ENCODE measurements at places on chromosomes 7 and 10.

DNA sequence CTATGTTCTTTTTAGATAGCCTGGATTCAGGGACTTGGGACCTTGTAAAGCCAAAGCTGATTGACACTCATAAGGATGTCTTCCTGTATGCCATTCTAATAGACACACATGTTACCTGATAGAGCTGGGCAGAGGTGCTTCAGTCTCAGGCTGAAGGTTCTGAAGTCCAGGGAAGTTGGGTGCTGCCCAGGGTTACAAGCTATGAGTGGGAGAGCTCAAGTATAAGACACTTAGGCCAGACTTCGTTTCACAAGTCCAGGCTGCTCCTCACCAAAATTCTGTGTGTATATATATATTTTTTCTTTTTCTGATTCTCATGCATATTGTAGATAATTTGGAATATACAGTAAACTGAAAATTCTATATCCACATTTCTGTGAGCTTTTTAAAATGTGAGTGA, 144.2 kb downstream of the HDAC9 start:
- DNase-seq = no peak

GRCh38 chr7:66198956-66199355, 6.2 kb upstream of the TPST1 start:
- DNase-seq = no peak

DNA sequence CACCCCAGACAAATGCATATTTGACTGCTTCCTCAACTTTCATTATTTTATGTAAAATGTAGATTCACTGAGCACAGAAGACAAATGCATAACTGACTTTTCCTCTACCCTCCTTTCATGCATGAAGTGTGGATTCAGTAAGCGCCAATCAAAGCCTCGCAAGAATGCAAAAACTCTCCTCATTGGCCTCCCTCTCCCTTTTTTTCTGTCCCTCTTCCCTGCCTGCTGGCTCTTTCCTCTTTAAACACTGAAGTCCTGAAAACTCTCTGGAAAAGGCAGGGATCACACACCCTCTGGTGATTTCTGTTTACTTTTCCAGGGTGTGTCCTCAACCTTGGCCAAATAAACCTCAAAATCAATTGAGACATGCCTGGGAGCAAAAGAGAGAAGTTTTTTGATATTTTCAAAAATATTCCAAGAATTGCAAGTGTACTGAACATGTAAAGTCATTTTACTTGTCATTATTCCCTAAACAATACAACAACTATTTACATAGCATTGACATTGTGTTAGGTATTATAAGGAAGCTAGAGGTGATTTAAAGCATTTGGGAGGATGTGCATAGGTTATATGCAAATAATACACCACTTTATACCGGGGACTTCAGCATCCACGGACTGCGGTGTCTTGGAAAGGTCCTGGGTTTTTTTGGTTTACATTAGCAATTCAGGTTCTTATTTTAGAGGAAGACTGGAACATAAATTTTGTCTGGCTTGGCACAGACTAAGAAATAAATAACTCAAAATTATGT, 71.4 kb downstream of the SEC61G start:
- no peak for DNase-seq

- DNase-seq = no peak
These were observed 31.1 kb downstream of the LMTK2 start for GRCh38 chr7:98137826-98138151.

DNA sequence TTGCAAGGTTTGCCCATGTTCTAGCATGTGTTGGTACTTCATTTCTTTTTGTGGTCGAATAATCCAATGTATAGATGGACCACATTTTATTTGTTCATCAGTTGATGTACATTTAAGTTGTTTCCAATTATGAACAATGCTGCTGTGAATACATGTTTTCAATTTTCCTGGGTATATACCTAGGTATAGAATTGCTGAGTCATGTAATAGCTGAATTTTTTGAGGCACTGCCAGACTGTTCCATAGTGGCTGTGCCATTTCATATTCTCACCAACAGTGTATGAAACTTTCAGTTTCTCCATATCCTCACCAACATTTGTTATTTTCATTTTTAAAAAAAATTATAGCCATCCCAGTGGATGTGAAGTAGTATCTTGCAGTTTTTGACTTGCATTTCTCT, 90.5 kb downstream of the EZH2 start:
- DNase-seq = no peak

DNA sequence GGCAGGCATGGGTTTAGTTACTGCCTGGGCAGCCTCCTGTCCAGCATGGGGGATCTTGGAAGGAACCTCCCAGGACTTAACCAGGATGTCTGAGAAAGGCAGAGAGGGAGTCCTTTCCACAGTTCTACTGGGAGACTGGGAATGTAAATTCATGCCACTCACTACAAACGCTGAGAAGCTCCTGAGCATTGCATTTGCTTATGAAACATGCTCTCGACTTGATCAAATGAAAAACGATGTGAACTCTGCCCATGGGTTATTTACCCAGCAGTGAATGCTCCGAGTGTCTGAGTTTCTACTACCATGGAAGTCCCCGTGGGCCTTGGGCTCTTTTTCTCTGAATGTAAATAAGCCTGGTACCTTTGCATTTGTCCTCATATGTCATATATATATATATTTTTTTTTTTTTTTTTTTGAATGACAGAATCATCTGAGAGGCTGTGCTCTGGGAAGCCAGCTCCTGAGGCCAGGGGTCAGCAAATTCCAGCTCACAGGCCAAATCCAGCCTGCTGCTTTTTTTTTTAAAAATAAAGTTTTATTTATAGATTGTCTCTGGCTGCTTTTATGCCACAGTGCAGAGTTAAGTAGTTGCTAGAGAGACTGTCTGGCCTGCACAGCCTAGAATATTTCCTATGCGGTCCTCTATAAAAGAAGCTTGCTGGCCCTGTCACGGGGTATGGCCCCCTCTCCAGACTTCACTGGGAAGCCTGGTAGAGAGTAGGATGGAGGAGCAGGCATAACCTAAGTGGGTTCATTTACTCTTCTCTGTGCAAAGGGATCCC, 21.4 kb upstream of the RAPGEF5 start:
- no peak for DNase-seq

- no peak for DNase-seq
These were observed 4.4 kb downstream of the FAM3C start for GRCh38 chr7:121391686-121392085.

- DNase-seq = no peak
These were observed 128.0 kb upstream of the MBL2 start for GRCh38 chr10:52900593-52900992.

DNA sequence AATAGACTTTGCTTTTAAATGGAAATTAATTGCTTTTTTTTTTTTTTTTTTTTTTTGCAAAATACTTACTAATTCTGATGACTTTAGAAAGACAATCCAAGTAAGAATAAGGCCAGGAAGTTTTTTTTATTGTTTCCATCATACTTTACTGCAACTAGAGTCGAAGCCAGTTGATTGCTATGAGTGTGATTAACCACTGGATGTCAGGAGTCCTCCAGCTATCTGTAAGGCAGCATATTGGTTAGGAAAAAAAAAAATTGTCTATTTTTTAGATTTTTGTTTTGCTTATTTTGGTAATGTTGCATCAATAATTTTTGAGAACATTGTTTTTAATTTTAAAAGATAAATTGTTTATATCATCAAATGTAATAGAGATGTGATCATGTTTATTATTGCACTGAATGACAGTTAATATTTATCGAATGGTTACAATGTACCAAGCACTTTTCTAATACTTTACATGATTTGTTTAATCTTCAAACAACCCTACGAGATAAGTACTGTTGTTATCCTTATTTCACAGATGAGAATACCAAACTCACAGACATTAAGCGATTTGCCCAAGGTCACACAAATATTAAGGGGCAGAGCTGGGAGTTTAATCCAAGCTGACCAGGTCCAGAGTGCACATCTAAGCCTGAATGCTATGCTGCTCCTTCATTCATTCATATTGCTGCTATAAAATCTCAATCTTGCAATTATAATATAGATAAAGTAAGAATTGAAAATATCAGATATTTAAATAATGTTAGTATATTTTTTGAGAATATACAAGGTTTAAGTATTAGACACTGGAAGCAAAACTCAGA, 19.9 kb upstream of the LMOD2 start:
- no peak for DNase-seq

GRCh38 chr10:132180736-132181135, 6.0 kb upstream of the DPYSL4 start:
- no peak for DNase-seq

DNA sequence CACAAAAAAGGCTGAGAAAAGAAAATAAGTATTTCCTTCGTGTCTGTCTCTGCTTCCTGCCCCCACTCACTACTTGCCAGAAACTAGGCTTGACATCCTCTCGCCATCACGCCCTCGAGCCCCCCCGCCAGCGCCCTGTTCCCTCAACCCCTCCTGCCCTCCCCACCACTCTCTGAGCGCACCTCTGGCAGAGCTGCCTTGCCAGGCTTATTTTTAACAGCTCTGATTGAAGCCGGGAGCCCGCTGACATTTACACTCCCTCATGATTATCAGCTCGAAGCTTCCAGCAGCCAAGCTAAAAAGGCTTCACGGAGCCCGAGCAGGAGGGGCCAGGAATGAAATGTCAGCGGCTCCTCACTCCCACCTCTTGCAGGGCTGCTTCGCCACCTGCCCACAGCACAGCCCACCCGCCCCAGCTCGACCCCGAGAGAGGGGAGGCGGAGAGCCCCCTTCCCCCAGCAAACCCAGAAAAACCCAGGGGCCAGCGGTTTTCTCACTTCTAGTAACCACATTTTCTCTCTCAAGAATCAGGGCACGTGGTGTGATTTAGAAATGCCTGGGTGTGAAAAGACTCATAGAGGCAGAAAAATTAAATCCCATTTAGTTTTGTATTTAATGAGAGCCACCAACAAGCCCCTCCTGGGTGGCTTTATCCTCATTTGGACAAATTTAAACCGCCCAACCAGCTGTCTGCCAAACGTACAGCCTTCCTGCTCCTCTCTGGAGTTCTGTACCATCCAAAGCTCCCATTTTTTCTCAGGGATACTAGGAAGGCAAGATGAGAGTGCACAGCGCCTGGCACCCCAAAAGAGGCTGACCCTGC, 89.3 kb downstream of the SLIT1 start:
- peak; percentile 6 for DNase-seq

DNA sequence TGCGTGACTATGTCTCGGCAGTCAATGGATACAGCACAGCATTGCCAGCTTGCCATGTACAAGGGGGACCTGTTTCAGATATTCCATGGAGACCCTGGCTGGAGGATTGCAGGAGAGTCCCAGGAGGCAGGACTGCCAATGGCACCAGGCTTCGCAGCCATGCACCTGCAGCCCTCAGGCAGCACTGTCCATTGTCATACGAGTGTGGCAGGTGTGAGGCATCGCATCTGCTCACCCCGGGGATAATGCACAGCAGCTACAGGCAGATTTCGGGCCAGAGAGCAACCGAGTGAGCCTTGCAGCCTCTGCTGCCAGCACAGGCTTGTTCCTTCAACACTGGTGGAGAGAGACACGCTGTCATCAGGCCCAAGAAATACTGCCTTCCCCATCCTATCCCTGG, 415.1 kb downstream of the PAXIP1 start:
- no peak for DNase-seq

DNA sequence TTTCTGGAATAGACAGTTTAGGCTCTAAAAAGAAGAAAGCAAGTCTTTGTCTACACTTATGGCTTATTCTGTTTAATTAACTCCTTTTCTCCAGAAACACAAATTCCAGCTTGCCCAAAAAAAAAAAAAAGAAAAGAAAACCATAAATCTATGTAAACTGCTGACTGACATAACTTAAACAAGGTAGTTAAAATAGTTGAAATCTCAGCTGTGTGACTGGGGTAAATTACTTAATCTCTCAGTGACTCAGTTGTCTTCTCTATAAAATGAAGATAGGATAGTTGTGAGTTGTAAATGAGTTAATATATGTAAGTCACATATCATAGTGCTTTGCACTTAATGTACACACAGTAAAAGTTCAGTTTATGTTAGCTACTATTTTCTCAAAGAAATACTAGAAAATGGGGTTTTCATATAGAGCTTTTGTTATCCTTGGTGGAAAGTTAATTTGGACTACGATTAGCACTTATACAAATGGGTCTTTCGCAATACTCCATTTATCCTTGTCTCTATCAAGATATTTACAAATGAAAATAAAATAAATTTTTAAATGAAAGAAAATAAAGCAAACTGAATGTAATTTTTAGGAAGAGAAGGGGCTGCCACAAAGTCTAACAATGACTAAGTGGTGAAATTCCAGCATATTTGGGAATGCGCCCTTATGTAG, 200.9 kb downstream of the MBL2 start:
- DNase-seq = no peak

DNA sequence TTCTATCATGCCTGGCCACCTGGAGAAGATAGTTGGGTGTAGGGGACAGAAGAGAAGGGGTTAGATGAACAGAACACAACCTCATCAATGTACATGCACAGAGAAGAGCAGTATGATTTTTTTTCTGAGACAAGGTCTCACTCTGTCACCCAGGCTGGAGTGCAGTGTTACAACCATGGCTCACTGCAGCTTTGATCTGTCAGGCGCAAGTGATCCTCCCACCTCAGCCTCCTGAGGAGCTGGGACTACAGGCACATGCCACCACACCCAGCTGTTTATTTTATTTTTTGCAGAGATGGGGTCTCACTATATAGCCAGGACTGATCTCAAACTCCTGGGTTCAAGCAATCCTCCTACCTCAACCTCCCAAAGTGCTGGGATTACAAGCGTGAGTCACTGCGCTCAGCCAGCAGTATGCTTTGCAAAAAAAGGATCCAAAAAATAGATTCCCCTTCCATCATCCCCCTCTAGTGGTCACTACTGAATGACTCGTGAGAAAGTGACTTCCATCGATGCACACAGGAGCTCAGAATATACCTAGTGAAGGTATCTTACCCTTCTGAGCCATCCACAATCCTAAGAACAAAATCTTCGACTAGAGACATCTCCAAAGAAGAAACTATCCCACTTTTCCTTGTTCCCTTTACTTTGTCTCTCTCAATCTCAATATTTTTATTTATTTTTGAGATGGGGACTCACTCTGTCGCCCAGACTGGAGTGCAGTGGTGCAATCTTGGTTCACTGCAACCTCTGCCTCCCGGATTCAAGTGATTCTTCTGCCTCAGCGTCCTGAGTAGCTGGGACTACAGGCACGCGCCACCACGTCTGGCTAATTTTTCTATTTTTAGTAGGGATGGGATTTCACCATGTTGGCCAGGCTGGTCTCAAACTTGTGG, 21.0 kb downstream of the ZCWPW1 start:
- no peak for DNase-seq

Measured in stimulated activated CD8-positive, alpha-beta memory T cell treated with anti-CD3 and anti-CD28 coated beads, Interleukin-7, amount 100 ng/mL, for 48 hours (primary cell).